ENCODE measurements at places on chromosomes 6 and 20.

DNA sequence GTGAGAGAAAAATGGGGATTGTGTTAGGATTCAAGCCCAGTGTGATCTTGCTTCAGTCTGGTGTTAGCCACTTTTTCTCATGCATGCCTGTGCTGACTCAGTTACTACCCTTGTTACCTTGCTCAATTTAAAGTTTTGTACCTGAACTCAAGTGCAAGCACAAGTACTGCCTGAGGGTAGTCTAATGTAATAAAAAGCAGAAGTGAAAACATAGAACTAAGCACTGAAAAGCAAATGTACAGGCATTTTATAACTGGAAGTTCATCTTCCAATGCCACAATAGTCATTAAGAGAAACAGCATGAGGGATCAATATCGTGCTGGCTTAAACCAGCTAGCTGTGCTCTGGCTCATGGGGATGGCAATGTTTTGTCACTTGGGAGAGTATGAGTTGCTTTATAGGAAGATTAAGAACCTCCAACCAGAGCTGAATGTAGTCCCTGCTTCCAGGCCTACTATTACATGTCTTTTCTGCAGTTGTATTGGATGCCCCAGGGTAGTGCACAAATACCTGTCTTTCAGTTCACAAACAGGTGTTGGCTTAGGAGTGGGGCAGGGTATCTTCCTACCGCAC lies 48.7 kb downstream of the SLC35F1 start:
- no peak for DNase-seq

GRCh38 chr6:121309768-121310469 lies 24.4 kb downstream of the TBC1D32 start:
- DNase-seq, result no peak

- no peak for DNase-seq
Observed at GRCh38 chr20:10508060-10508459, 73.0 kb downstream of the SLX4IP start.

DNA sequence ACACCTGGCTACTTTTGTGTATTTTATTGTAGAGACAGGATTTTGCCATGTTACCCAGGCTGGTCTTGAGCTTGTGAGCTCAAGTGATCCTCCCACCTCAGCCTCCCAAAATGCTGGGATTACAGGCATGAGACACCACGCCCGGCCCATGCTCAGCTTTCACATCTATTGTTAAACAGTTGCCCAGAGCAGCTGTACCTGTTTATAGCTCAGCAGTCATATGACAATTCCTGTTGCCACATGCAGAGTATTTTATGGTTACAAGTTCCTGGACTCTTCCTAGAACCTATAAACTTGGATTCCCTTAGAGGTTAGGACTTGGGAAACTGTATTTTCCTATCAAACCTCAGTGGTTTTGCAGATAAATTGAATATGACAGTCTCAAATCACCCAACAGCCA lies 188.3 kb upstream of the KCNG1 start:
- DNase-seq, result no peak

- DNase-seq, result no peak
Observed at GRCh38 chr6:140441256-140441655, 1066.8 kb upstream of the CITED2 start.
